IMR-90 (cell line): ENCODE measurements at places on chromosomes 6 and 20. TPM values are rescaled to one million over a fixed set of nuclear protein-coding genes. Genes with fewer than 3 reads are reported as not detected.

Gene GGTLC1
- not detected in 2 replicates for polyA plus RNA-seq

Gene LINC00237
- not detected in 2 replicates for polyA plus RNA-seq

Gene LST1
- polyA plus RNA-seq: not detected in 2 replicates

Gene GPR6
- not detected in 2 replicates for polyA plus RNA-seq

Gene TINAG
- not detected in 2 replicates for polyA plus RNA-seq

Gene SPATS1
- polyA plus RNA-seq: not detected in 2 replicates

Gene MYL9
- 425 and 491 TPM in 2 replicates for polyA plus RNA-seq

Gene ZFP64
- 15.1 and 17.1 TPM in 2 replicates for polyA plus RNA-seq

Gene KCNQ5
- polyA plus RNA-seq: 0.75 and 1.1 TPM in 2 replicates

Gene GTSF1L
- polyA plus RNA-seq: not detected in 2 replicates
